Aorta (tissue), 5 donors: ENCODE measurements at places on chromosomes 1 and 21. TPM values are rescaled to one million over a fixed set of nuclear protein-coding genes. Genes with fewer than 3 reads are reported as not detected.

LDLRAD2 gene
- 9.0 TPM for polyA plus RNA-seq

BNIPL gene
- not detected for polyA plus RNA-seq

S100A12 gene
- polyA plus RNA-seq: 1.7 TPM

TNFSF18 gene
- not detected for polyA plus RNA-seq

KCNA3 gene
- not detected for polyA plus RNA-seq

CR1 gene
- polyA plus RNA-seq: 0.23 TPM

ERRFI1 gene
- 87.6 TPM for polyA plus RNA-seq

GBP2 gene
- polyA plus RNA-seq: 67.6 TPM

PTPRC gene
- 1.4 TPM for polyA plus RNA-seq

CFAP141 gene
- not detected for polyA plus RNA-seq
